ENCODE measurements at places on chromosomes 6 and 20. TPM values are rescaled to one million over a fixed set of nuclear protein-coding genes. Genes with fewer than 3 reads are reported as not detected.

- no peak for DNase-seq
Observed at GRCh38 chr6:3296078-3296477, 37.3 kb downstream of the PSMG4 start.

GRCh38 chr6:14658886-14659561 lies 541.5 kb downstream of the CD83 start:
- DNase-seq = no peak

- DNase-seq = no peak
Observed at GRCh38 chr20:20608641-20609040, 103.8 kb downstream of the RALGAPA2 start.

- no peak for DNase-seq
Observed at GRCh38 chr20:48265791-48266190, 480.5 kb upstream of the SULF2 start.

DNA sequence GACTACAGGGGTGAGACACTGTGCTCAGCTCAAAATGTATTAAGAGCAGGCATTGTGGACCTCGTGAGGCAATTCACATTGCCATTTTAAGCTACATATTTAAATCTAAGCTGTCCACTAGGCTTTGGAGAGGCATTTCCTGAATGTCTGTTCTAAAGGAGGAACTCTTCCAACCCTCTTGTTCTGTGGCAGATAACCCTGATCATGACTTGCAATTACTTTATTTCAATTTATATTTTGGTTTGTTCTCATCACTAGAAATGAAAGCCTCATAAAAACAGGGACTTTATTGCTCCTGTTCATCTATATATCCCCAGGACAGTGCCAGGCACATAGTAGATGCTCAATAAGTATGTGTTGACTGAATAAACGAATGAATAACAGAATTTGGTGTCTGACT lies 84.0 kb upstream of the SALL4 start:
- no peak for DNase-seq

Gene BTNL2
- not detected for total RNA-seq

Gene PRRT1
- total RNA-seq = 6.8 TPM

DNA sequence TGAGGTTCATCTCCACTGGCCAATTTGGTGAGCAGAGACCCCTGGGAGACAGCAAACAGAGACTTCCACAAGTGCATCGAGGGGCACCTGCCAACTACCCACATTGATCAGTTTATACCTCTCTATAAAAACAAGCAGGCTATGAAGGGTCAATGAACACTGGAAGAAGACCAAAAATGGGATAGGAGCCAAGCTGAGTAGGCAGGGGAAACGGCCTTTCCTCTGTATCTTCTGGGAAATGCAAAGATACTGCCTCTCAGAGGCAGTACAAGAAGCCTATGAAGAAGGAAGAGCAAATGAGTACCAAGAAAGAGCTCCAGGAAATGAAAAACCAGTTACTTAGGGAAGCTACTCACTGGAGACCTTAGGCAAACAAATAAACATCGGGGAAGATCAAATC lies 247.7 kb downstream of the GMDS start:
- no peak for DNase-seq

Gene SLC52A3
- 0.54 TPM for total RNA-seq

- DNase-seq = no peak
Observed at GRCh38 chr6:149160943-149161342, 156.6 kb upstream of the TAB2 start.

- no peak for DNase-seq
Observed at GRCh38 chr6:108295676-108296075, 822 bp downstream of the AFG1L start.

DNA sequence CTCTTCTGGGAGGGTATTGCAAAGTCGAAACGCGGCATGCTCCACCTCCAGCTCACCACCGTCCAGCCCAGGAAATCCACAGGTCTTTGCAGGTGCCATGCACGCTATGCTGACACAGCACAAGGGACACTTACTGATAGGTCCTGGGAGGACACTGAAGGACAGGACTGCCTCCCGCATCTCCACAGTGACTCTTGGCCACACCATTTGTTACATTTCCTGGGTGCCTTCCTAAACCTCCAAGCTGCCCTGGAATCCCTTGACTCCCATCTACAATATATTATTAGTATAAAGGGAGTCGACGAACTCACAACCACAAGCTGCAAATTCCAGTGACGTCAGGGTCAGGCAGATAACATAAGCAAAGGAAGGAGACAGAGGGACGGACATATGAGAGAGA lies 106.9 kb downstream of the JPH2 start:
- DNase-seq = no peak

DNA sequence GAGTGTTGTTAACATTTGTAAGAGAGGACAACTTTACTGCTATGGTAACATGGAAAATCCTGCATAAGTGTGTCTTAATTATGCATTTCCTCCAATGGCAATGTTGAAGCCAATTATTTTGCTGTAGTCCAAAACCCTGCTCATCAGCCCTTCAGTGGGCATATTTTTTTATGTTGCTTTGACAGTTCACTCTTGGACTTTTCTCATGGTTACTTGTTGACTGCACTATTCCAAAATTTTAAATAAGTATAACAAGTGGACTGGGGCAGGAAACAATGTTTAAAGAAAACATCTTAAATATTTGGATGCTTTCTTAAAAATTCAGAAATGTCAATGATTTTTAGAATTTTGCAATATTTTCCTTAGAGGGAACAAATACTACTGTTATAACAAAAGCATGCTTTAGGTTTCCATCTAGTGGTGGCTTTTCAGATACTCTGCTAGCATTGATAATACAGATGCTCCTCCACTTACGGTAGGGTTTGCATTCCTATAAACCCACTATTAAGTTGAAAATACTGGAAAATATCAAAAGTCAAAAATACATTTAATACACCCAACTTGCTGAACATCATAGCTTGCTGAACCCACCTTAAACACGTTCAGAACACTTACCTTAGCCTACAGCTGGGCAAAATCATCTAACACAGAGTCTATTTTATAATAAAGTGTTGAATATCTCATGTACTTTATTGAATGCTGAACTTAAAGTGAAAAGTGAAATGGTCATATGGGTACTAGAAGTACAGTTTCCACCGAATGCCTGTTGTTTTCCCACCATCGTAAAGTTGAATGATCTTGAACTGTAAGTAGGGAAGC lies 86.4 kb downstream of the ADGRG6 start:
- no peak for DNase-seq

DNA sequence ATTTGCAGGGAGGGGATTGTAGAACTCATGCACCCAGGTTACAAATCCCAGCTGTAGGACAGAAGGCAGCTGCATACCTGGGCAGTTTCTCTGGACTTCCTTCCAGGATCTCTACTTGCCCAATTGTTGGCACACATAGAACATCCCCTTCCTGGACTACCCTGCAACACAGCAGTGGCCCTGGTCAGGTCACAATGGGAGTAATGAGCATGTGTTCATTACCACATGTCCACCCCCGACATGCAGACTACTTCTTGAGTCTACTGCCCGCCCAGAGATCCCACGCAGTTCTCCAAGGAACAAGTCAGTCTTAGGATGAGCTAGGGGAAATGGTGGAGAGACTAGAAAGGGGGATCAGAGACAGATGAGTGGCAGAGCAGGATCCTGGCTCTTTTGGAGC lies 5.1 kb downstream of the PEX6 start:
- no peak for DNase-seq

- DNase-seq = no peak
Observed at GRCh38 chr20:50704971-50705370, 13.6 kb upstream of the RIPOR3 start.

Gene MROH8
- 12.7 TPM for total RNA-seq

Gene MOG
- total RNA-seq = not detected

GRCh38 chr6:120918137-120918536 lies 416.1 kb downstream of the TBC1D32 start:
- no peak for DNase-seq

DNA sequence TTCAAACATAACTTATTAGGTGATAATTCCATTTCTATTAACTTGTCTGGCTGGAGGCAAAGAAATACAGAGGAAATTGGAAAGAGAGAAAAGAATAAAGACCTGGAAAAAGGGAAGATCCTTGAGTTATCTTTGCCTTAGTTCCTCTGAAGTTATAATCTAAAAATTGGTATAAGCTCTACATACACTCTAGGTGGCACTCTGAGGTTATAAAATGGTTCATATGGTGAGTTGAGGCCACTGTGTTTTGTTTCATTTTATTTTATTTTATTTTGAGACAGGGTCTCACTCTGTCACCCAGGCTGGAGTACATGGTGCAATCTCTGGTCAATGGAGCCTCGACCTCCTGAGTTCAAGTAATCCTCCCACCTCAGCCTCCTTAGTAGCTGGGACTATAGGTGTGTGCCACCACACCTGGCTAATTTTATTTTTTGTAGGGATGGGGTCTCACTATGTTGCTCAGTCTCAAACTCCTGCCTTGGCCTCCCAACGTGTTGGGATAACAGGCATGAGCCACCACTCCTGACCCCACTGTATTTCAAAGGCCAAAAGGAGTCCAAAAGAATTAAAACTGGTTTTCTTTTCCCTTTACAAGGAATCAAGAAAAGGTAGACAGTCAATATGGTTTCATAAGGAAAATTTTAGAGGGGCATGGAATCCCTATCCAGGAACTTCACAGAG lies 19.4 kb downstream of the GPX6 start:
- DNase-seq = no peak

All from thoracic aorta (tissue), 2 donors.